ENCODE measurements at places on chromosomes 12 and 14.
A peak's percentile ranks its signal among the peaks of the same experiment; 100 is the strongest.

GRCh38 chr14:46840944-46841720, 189.6 kb upstream of the RPL10L start:
- no peak for DNase-seq

DNA sequence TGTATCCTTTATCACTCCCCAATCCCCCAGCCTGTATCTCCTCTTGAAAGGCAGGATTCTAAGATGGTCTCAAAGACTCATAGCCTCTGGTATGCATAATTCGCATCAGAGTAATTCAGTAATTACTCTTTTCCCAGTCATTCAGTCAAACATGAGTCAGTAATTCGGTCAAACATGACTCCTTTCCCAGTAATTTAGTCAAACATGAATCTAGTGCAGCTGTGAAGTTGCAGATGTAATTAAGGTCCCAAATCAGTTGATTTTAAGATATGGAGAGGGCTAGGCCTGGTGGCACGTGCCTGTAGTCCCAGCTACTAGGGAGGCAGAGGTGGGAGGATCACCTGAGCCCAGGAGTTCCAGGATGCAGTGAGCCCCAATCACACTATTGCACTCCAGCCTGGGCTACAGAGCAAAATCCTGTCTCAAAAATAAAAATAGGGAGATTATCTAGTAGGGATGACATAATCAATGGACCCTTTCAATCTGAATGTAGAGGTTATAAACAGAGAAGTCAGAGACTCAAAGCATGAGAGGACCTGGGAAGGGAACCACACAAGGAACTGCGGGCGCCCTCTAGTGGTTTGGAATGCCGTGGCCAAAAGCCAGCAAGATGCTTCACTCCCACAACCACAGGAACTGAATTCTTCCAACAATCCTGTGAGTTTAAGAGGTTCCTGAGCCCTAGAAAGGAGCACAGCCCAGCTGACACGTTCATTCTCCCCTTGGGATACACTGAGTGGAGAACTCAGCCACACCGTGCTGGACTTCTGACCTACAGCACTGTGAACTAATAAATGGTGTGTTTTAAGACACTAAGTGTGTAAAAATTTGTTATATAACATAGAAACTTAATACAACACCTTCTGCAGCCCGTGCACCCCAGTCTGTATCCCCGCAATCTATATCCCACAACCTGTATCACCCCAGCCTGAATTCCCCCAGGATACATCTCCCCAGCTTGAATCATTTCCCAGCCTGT, 14.3 kb upstream of the ARMH4 start:
- peak; percentile 74 for DNase-seq

- no peak for DNase-seq
Measured at GRCh38 chr14:72649603-72650227, 244.2 kb downstream of the DPF3 start.

GRCh38 chr12:94218233-94218632, 69.9 kb downstream of the PLXNC1 start:
- DNase-seq = no peak

- DNase-seq = no peak
Measured at GRCh38 chr12:18676141-18676540, 61.7 kb downstream of the PLCZ1 start.

DNA sequence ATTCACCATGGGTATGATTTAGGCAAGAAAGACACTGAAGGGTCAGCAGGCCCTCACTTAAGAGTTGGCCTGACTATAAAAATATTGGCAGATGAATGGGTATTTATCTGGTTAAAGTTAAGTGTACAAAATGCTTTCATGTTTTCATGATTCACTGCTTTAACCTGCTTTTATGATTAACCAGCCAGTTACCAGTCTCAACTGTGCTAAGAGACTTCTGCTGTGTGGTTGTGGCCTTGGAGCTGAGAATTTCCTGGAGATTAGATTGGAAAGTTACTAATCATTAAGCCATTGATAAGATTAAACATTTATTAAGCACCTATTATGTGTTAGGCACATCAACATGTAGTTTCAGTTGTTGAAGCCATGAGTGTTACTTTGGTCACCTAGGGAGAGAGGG, 68.9 kb downstream of the RASSF8 start:
- no peak for DNase-seq

DNA sequence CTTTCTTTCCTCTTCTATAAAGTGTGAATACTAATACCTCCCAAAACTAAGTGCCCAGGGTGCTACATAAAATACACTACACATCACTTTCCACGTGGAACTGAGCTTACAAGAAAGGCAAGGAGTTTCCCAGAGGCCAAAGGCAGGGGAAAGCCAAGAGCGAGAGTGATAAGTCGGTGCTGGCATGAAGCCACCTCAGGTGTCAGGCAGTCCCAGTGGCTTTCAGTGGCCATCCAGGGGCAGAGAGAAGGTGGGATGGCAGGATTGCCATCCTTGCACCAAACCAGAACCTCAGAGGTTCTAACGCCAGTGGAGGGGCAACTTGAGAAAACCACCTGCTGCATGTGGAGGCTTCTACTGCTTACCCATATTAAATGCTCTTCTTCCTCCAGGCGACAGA, 79.7 kb upstream of the DIO3 start:
- DNase-seq = no peak

DNA sequence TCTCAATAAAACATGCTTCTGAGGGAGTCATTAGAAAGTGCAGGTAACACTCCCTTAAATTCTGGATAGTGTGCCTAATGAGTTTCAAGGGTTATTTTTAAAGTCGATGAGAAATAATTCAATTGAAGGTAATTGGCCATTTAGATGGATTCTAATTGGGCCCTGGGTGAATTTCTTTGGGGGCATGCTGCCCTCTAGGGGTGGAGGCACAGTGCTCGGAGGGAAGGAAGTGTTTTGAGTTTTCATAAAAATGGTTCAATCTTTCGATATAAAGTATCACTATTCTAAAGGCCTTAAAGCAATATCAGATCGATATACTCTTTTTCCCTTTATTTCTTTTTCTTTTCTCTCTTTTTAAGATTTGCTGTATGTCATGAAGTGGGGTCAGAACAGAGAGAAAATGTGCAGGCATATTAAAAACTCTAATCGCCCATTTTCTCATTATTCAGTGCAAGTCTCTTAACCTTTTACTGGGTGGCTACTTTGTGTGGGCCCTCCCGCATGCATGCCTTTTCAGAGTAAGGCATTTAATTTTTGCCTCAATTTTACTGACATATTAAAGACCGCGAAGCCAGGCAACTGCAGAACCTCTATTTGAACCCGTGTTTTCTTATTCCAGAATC, 25.5 kb downstream of the NKX2-8 start:
- DNase-seq = peak; percentile 79

GRCh38 chr12:105477873-105478272, 147.4 kb downstream of the C12orf75 start:
- DNase-seq = no peak

DNA sequence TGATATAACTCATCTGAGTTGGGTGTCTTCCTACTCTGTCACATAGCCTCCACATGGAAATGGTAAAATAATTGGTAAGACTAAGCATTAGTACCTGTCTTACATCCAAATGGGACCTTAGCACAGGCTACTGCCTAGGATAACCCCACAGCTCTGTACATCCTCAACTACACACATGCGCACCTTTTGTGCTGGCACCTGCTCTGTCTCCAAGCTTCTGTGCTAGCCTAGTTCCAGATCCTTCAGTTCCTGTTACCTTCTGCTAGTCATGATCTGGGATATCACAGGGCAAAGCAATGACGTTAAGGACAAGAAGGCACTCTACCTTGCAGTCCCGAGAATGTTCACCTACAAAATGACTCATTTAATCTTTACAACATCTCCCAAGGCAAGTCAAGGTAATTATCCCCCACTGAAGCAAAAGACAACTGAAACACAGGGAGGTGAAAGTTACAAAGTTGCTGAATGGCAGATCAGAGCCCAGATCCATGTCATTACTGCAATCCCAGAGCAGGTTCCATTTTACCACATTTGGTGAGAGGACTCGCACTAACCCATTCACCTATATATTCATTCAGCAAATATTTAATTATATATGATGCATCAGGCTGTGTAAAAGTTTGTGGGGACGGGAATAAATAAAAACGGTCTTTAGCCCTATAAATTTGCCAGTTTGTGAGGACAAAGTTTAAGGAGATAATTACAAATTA, 61.7 kb downstream of the PPM1H start:
- no peak for DNase-seq

DNA sequence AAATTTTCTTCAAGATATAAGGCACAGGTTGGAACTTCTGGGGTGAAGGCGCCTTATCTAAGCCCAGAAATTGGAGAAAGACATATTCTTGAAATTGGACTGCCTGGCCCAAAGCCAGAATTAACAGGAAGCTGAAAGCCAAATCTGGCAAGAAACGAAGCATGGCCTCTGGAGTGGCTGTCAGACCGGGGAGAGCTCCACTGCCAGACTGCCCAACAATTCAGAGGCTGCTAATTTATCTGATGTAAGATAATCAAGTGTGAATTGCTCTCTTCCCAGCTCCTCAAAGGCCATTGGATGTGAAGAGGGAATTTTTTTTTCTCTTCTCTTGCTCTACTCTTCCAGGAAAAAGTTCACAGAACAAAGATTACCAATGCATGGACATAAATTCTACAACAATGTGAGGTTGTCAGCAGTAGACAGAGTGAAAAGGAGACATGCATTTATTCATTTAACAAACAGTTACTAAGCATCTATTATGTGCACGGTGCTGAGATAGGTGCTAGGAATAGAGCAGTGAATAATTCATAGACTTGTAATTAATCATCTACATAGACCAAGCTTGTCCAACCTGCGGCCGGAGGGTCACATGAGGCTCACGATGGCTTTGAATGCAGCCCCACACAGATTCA, at the start of gene GDF3:
TSS of gene GDF3 (minus strand) at position 210 of the 632 bp plus-strand sequence. CDS start at position 163, 47 bp downstream.
- DNase-seq = no peak

- no peak for DNase-seq
Measured at GRCh38 chr12:27824126-27824842, 44.2 kb upstream of the MANSC4 start.

- DNase-seq = no peak
Measured at GRCh38 chr14:83624541-83624940, 1905.4 kb upstream of the FLRT2 start.

- no peak for DNase-seq
Measured at GRCh38 chr12:3892631-3893030, 19.4 kb upstream of the PARP11 start.

GRCh38 chr14:50741567-50741966, 73.5 kb upstream of the SAV1 start:
- peak; percentile 25 for DNase-seq

DNA sequence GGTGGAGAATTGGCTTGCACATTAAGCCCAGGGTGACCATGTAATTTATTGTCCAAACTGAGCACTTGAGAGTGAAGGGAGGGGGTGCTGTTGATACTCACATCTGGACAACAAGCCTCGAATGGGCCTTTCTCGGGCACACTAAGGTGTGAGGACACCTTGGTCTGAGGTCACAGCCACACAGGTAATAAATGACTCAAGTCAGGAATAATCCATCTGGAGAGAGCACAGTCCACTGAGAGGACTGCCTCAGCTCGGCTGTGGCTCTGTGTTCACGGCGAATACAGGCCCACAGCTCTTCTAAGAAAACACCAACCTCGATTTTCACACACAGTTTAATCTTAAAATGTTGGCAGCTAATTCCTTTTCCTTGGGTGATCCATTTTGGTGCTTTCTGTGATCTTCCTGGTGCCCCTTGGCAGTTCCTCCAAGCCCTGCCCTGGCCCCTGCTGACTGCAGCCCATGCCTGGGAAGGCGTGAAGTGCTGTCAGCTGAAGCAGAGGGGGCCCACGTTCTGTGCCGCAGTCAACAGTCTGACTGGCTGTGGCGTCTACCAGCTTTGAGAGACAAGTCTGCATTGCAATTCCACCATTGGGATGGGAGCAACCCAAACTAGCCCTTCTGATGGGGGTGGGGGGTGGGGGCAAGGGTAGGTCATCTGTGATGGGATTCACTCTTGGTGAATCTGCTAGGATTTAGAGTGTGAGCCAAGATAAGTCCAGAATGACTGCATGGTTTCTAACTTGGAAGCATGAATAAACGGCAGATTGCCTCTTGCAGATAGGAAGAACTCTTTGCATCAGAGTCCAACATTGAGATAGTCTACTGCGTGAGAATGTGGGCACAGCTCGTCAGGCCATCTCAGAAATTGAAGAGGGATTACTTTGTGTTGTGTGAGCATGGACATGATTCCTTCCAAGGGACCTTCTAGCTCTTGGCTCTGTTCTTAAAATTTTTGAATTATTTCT, 42.8 kb downstream of the ZNF664 start:
- no peak for DNase-seq

- no peak for DNase-seq
Measured at GRCh38 chr12:94868161-94868560, 135.3 kb downstream of the NDUFA12 start.

DNA sequence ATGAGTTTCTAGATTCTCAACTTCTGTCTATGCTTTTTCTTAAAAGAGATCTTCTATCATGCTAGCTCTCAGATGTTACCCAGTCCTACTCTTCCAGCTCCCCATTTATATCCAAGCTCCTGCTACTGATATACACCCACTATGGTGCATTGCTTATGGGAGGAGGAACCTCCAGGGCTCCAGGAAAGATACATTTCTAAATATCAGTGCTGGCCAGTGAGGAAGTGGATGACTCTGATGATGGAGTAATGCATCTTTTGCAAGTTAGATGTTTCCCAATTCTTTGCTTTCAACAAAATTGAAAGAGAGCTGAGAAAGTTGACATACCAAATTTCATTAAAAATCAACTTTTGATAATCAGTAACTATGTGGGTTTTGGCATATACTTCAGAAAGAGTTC, 105.7 kb upstream of the RESF1 start:
- no peak for DNase-seq

Measured in NCI-H1436 (cell line).